ENCODE measurements at places on chromosomes 4 and X.

- no peak for DNase-seq
Observed at GRCh38 chrX:50871922-50872453, 38.5 kb upstream of the BMP15 start.

DNA sequence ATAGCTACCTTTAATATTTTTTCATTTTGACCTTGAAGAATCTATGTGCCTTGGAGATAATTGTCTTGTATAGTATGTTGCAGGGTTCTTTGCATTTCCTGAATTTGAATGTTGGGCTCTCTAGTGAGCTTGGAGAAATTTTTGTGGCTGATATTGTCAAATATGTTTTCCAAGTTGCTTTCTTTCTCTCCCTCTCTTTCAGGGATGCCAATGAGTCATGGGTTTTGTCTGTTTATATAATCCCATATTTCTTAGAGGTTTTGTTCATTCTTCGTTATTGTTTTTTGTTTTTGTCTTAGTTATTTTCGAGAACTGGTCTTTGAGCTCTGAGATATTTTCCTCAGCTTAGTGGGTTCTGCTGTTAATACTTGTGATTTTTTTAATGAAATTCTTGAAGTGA, 20.7 kb downstream of the RAB40AL start:
- DNase-seq: no peak

DNA sequence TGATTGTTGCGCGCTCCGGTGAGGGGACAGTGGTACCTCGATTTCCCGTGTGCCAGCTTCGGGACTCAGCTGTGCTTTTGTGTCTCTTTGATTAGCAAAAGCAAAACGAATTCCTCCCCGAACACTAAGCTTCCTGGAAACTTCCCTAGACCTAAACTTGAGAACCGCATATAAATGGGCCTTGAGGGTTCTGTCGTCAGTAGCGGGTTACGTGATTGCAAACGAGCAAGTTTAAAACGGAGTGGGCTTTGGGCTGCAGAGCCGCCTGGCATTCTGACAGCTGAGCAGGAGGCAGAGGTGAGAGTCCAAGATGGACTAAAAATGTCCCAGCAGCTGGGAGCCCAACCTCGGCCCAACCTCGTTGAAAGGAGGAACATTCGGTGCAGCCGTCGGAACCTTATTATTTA, 1.2 kb upstream of the TAPT1 start:
- peak; percentile 25 for DNase-seq

- no peak for DNase-seq
Observed at GRCh38 chr4:145048817-145049216, 49.2 kb downstream of the ANAPC10 start.

- DNase-seq: no peak
Observed at GRCh38 chrX:133307637-133308498, 89.7 kb upstream of the TFDP3 start.

DNA sequence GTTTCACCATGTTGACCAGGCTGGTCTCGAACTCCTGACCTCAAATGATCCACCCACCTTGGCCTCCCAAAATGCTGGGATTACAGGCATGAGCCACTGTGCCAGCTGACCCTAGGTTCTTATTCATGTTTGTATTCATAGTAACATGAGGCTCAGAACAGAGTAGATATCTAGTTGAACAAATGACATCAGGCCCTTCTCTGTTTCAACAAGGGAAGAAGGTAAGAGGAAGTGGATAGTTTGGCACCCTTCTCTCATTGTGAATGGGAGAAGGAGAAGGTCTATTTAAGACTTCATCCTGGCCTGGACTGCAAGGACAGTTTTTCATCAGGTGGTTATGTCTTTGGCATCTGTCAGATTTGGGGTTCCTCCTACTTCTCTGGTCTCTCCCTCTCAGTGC, 13.8 kb downstream of the GJB1 start:
- DNase-seq: no peak

GRCh38 chrX:71053217-71053621, 14.9 kb downstream of the SNX12 start:
- no peak for DNase-seq

DNA sequence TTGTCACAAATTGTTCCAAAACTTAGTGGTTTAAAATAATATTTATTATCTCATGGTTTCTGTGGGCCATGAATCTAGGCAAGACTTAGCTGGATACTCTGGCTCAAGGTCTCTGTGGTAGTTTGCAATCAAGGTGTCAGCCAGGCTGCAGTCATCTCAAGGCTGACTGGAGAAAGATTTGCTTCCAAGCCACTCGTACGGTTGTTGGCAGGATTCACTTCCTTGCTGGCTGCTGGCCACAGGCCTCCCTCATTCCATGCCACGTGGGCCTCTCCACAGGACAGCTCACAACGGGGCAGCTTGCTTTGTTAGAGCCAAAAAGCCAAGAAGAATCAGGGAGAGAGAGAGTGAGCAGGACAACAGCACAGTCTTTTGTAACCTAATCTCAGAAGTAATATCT, 101.4 kb downstream of the WWC2 start:
- DNase-seq: no peak

GRCh38 chrX:96002431-96002830, 682.2 kb upstream of the DIAPH2 start:
- DNase-seq: no peak

GRCh38 chrX:150731795-150732194, 38.6 kb downstream of the MTMR1 start:
- peak; percentile 2 for DNase-seq

GRCh38 chr4:19224820-19225219, 1026.9 kb upstream of the SLIT2 start:
- DNase-seq: no peak

DNA sequence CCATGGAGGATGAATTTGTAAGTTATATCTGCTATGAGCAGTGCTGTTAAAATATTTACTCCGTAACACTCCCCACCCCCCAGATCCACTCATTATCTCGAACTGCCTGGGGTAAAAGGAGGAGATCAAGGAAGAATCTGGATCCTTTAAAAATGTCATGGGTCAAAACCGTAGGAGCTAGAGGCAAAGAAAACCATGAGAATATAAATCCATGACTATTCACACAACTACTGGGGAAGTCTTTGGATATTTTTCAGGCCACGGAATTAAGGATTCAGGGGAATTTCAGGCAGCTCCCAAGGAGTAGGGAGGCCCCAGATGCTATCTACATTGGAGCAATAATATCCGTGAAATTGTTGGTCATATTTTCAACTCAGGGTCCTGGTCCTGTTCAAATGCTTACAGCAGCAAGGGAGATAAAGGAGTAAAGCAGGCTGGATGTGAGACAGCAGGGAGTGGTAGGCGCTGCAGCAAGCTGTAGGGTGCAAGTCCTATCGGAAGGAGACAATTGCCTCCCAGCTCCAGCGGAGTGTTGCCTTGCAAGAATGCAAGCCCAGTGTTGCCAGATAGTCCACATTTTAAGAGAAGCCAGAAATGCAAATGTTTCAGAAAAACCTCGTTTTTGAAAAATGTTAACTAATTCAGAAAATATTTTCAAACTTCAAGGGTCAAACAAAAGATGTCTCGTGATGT, 116.2 kb upstream of the KIT start:
- DNase-seq: no peak

- no peak for DNase-seq
Observed at GRCh38 chrX:129525162-129525561, 1.9 kb upstream of the SMARCA1 start.

DNA sequence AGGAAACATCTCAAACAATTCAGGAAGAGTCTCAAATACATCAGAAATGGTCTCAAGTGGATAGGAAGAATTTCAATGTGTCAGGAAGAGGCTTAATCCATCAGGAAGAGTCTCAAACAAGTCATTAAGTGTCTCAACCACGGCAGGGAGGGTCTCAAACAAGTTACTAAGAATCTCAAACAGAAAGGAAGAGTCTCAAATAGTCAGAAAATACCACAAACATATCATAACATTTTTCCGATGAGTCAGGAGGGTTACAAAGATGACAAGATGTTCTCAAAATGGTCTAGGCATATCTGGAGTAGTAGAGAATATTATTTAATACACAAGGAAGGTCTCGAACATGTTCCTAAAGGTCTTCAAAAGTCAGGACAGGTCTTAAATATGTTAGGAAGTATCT, 109.3 kb upstream of the USP9X start:
- DNase-seq: no peak

DNA sequence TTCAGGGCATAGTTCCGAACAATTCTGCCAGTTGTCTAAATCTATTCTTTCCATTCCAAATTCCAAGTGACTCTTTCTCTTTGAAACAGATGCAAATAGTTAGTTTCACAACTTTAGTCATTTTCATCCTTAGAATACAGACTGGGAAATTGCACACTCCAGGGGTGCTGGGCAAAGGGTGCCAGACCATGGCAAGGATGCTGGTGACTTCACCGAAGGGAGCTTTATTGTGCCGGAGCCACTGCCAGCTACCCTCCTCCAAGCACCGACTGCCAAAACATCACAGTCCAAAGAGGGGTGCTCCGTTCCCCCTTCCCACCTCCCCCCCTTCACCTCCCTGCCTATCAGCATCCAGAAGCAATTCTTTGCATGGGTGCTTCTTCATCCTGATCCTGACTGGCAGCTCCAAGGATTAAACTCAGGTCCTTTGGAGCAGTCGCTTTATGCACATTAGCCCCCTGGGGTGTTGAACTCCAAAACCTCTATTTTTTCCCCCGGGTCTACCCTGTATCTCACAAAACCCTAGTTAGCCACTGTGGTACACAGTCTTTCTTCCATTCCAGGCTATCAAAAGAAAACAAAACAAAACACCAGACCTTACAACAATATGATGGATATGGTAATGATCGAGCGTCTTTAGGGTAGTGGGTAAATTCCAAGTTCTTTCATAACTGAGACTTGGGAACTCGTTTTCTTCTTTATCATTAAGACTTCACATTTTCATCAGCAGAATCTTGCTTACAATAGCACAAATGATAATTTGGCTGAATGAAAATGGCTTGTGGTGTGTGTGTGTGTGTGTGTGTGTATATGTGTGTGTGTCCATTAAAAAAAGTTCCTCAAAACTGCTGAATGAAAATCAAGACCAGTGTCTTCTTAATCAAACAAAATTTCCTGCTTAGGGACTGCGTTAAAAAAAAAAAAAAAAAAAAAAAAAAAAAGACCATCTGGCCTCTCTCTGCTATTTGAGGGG, 28.7 kb downstream of the MID1 start:
- no peak for DNase-seq

DNA sequence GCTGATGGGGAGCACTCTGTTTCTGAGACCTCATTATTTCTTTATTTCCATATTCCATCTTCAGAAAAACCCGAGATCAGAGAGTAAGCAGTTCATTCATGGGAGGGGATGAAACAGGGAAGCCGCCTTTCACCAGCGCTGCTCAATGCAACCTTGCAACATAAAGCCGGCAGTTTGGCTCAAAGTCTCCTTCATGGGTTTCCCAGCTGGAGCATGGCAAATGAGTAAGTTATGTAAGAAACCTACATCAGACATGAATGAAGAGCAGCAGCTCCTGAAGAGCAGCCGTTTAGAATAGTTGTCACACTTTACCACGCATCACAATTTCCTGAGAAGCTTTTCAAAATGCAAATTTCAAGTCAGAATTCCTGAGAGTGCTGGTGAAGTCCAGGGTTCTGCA, 578.8 kb downstream of the FSTL5 start:
- DNase-seq: no peak

DNA sequence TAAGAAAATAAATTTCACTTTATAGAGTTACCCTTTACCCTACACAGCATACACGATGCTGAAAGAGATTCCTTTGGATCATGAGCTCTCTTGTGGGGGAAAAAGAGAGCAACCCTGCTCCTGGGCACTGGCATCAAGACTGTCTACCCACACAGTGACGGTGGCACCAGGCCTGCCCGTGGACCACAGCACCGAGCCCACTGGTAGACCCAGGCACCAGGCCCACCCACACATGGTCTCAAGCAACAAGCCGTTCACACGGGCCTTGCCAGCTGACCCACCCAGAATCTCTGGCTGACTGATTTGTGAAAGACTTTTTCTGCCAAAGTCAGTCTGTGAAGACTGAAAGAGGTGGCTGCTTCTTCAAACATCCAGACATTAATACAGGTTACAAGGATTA, 6.7 kb downstream of the CFI start:
- no peak for DNase-seq

DNA sequence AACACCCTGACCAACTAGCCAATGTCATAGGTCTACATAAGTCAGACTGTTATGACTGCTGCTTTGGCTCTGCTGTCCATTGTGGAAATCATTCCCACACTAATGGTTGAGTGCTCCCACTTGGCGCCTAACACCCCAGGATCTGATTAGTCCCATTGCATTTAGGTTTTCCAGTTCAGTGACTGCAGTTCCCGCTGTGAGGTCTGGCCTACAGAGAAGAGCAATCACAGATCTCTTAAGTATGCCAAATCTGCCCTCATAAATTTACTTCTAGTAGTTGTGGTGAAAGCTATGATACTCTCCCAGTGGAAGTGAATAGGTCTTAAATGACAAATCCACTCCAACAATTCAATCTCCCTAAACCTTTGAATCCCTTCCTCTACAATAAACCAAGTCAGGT, 77.3 kb upstream of the IL2 start:
- DNase-seq: no peak

DNA sequence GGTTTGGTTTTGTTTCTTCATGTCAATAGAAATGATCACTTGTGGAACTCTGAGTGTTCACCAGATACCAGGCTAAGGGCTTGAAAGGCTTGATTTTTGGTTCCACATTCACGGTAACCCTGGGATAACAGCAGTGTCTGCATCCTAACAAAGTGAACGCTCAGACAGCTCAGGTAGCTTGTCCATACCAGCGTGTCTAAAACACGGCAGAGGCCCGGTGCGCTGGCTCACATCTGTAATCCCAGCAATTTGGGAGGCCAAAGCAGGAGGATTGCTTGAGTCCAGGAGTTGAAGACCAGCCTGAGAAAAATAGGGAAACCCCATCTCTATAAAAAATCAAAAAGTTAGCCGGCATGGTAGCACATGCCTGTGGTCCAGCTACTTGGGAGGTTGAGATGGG, 49.0 kb downstream of the HTRA3 start:
- DNase-seq: no peak

- no peak for DNase-seq
Observed at GRCh38 chr4:8405516-8405875, 35.0 kb downstream of the ACOX3 start.

- DNase-seq: no peak
Observed at GRCh38 chr4:188719794-188720193, 580.6 kb downstream of the TRIML1 start.

DNA sequence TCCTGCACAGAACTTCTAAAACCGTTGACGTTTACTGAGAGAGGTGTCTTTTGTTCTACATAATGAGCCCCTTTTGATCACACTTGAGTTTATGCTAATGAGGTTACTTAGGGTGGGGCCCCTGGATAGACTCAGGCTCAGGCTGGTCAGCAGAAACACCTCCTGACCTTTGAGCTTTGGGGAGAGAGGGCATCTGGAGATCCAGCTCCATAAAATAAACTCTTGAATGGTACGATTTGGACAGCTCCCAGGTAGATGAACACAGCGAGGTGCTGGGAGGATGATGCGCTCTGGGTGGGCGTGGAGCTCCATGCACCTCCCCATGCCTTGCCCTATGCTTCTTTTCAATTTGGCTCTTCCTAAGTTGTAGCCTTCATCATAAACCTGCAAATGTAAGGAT, 52.0 kb downstream of the ENOPH1 start:
- DNase-seq: no peak

DNA sequence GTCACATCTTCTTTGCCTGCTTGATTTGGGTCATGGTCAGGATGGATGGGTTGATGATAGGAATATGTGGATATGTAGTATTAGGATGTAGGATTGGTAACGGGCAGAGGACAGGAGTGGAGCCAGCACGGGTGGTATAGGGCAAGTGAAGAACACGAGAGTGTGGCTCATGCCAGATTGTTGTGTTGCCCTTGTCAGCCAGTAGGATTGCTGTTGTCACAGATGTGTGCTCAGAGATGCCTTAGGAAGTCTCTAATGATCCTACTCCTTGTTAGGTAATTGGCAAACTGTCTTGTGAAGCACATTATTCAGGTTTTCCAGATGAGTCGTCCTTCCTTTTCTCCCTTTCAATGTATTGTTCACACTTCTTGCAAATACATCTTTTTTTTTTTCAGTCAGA, 5.5 kb downstream of the ATP10D start:
- no peak for DNase-seq

Measured in GF-D8 (cell line).